Activated CD4-positive, alpha-beta T cell treated with anti-CD3 and anti-CD28 coated beads for 24 hours (primary cell): ENCODE measurements at places on chromosomes 3 and 15.
A peak's percentile ranks its signal among the peaks of the same experiment; 100 is the strongest.

- DNase-seq = no peak
These were observed 63.1 kb downstream of the FOXP1 start for GRCh38 chr3:71520161-71521020.

- DNase-seq = no peak
These were observed 446.8 kb upstream of the DPH6 start for GRCh38 chr15:35992791-35993190.

DNA sequence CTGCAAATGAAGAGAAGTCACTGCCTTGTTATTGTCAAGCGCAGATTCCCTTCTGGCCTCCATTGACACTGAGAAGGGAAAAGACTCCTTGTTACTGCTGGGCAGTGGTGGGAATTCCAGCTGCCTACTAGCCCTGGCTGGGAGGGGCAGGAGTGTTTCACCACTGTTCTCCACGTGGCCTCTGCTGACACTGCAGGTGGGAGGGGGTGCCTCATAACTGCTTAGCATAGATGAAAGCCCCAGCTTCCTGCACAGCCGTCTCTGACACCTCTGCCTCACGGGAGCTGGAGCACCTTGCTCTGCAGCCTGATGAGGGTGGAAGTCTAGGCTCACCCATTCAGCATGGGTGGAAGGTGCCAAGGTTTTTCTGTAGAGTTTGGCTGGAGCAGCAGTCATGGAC, 52.1 kb downstream of the TM2D3 start:
- no peak for DNase-seq

DNA sequence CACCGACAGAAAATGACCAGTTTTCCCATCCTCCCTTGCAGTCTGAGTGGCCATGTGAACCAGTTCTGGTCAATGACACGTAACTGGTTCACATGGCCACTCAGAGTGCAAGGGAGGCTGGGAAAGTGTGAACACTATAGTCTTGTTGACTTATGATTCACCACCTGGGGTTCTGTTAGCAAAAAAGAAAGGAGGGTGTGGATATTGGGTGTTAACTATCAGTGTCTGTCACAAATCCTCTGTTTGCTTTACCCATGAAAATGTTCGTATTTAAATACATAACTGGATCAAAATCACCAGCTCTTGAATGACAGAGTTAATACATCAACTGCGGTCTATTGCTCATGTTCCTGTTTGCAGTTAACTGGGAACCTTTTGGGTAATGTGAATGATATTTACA, 92.3 kb downstream of the ADAMTSL3 start:
- no peak for DNase-seq

DNA sequence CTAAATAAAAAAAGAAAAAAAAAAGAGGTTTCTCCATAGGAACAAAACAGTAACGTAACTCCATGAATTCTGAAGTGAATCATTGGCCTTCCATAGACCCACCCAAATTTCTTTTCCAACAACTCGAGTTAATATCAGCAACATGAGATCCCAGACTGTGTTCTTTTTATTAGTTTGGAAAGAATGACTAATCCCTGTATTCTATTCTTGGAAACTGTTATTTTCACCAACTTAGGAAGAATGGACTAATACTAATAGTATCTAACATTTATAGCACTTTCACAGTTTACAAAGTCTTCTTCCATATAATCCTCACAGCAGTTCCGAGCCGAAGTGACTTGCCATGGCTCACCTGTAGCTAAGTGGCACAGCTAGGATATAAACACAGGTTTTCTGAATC, 72.7 kb upstream of the SLC4A7 start:
- DNase-seq = no peak

GRCh38 chr3:71724584-71725270, 475 bp downstream of the EIF4E3 start:
- no peak for DNase-seq

DNA sequence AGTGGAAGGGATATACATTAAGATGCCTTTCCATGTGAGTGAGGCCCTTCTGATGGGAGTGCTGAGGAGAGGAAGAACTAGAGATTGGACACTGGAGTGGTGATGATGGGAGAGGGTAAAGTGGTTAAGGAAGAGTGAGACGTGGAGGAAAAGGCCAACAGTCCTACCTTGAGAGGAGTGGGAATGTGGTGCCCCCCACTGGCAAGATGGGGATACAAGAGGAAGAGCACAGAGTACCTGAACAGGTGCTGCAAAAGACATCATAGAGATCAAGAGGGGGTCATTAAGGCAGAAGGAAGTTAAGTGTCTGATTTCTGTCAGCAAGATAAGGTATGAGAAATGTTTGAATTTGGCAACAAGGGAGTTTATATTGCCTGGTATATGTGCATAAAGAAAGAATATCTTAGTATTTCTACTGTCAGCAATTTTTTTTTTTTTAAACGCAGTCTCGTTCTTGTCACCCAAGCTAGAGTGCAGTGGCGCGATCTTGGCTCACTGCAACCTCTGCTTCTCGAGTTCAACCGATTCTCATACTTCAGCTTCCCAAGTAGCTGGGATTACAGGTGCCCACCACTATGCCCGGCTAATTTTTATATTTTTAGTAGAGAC, 34.0 kb downstream of the ARIH2 start:
- peak; percentile 17 for DNase-seq

- no peak for DNase-seq
These were observed 1.7 kb upstream of the STAB1 start for GRCh38 chr3:52493232-52494017.

DNA sequence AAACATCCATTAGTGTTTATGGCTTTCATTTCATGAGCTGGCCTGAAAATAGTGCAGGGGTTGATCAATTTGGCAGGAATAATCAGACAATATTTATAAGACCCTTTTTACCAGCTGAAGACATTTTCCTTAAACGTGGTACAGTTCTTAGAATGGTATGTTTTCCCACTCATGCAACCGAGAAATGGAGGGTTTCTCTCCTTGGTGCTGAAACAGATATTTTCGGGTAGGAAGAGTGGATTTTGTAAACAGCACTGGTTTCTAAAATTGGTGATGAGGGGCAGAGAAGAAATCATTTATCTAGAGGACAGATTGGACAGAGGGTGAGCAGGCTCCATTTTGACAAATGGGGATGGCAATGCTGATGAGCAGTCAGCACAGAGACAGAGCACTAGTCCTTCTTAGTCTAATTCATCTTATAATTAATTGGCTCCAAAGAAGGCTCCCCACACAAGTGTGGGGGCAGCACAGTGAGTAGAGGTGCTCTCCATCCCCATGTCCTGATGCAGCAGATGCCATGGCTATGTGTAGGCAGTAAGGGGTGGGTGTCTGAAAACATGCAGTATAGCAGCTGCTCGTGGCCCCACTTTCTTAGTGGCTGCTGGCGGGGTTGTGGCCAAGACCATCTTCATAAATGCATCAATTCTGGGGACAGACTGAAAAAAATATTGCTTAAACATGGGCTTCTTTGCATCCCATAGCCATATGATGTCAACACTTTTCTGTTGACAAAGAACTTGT, 18.1 kb upstream of the SLC7A14 start:
- no peak for DNase-seq

DNA sequence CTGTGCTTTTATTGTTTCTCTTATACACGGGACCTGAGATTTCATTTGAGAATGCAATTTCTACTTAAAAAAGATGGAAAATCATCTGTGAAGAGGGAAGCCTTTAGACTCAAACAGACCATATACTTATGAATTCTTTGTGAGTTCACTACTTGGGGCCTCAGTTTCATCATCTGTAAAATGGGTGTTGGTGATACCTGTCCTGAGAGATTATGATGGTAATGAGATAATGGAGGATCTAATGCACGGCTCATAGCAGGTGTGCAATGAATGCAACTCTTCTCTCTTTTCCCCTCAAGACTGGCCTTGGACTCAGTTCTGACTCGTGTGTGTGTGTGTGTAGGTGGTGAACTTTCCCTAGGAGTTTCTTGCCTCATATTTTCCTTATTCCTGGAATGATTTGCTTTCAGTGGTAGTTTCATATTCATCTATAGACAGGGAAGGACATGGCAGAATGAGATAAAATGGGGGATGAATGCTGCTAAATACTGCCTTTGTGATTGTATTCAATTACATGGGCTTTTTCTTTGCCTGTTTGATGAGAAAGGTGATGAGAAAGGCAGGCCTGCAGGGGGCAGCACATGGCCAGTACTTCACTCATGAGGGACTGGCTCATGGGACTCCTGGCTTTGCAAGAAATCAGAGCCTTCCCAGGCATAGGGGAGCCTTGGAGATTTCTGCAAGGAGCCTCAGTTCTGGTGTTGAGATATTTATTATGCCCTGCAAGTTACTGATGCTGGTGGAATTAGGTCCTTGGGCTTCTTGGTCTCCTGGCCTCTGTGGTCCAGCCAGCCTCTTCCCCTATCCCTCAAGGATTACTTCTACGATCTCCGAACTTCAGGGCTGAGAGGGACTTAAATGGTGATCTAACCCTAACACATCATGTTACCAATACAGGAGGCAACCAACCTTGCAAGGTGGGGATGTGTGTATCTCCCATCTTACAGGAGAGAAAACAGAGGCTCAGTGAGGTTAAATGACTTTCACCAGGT, 70.7 kb downstream of the RPLP1 start:
- peak; percentile 70 for DNase-seq

- no peak for DNase-seq
These were observed 179.7 kb upstream of the BHLHE40 start for GRCh38 chr3:4799266-4800256.

DNA sequence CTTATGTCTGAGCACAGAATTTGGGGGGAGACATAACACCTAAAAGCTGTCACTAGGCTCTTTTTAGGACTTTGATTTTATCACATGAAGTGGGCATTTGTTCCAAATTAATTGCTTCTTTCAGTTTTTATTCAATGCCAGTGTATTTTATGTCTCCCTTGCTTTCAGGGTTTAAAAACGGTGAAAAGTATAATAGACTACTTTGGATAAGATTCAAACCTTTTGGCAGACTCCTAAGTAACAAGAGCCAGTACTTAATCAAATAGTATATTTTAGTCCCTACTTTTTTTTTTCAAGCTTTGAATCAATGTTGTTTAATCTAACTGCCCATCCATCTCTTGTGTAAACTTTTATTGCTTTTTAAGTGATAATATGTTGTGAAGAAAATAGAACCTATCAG, 847.2 kb upstream of the DPPA4 start:
- no peak for DNase-seq

DNA sequence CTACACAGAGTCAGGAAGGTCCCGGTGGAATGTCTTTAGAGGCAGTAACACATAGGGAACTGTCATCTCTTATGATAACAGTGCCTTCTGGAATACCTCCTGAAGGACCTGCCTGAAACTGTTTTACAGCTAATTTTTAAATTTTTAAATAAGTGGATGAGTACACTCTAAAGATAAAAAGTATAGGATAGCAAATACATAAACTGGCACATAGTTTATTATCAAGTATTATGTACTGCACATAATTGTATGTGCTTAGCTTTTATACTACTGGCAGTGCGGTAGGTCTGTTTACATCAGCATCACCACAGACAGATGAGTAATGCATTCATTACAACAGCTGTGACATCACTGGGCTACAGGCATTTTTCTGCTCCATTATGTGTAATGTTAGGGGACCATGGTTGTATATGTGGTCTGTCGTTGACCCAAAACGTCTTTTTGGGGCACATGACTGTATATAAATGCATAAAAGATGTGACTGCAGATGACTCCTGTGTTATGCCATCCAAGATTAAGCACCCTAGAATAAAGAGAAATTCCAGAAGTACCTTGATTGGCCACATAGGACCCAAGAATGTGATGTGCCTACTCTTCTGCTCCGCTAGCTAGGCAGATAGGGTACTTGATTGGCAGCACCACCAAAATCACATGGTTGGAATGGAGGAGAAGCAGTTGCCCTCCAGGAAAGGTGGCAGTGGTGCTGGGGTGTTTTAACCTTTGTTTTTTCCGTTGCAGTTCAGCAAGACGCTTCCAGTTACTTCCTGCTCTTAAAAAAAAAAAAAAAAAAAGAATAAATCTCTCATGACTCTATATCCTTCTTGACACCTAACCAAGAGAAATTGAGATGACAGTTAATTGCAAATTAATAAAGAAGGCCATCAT, 3.3 kb downstream of the VPS8 start:
- DNase-seq = no peak

GRCh38 chr3:9201955-9202354, 47.5 kb downstream of the SRGAP3 start:
- no peak for DNase-seq

DNA sequence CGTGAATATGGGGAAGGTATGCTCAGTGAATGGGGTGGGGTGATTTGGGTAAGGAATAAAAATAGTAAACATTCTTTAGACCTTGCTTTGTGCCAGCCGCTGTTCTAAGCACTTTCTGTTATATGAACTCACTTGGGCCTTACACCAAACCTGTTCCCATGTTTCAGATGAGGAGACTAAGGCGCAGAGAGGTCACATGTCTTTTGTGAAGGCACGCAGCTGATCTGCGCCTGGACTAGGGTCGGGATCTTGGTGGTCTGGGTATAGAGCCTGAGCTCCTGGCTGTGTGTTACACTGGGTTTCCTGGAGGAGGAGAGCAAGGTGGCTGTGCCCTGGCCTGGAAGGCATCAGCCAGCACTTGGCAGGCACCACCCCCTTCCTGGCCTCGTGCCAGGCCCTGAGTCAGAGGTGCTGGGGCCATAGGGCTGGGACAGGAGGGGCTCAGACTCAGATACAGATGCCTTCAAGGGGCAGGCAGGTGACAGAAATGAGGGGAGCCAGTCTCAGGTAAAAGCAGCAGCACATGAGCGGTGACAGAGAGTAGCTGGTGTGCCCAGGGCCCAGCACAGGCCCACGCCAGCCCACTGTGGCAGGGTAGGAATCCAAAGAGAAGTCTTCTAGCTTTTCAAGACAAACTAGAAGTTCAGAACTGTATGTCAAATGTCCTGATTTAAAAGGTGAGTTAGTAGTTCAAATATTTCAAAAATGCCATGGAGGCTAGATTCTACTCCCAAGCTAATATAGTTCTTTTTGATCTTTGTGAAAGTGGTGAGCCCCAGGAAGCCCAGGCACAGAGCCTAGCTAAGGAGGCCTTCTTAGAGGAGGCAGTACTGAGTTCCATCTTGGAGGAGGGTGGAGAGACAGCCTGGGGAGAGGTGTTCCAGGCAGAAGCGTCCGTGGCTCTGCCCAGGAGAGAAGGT, 83.1 kb downstream of the DNAJB8 start:
- DNase-seq = peak; percentile 24

DNA sequence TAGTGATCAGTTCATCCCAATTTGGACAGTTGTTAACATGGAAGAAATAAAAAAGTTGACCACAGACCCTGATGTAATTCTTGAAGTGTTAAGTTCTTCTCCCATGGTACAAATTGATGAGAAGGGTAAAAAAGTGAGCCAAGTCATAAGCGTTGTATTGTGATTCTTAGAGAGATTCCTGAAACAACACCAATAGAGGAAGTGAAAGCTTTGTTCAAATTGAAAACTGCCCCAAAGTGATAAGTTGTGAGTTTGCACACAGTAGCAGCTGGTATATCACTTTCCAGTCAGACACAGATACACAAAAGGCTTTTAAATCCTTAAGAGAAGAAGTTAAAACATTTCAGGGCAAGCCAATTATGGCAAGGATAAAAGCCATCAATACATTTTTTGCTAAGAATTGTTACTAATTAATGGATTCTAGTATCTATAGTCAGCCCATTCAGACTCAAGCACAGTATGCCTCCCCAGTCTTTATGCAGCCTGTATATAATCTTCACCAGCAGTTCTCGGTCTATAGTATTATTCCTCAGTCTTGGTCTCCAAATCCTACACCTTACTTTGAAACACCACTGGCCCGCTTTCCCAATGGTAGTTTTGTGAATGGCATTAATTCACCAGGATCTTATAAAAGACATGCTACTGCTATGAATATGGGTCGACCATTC, 38.2 kb downstream of the CDIN1 start:
- DNase-seq = no peak

- DNase-seq = no peak
These were observed 289.7 kb upstream of the DNAJC19 start for GRCh38 chr3:181279239-181279565.
